ENCODE measurements at places on chromosomes 1 and 21.

- no peak for DNase-seq
These were observed 262.9 kb downstream of the RHOU start for GRCh38 chr1:228998179-228998578.

GRCh38 chr21:32772281-32773047, 909 bp upstream of the PAXBP1 start:
- peak; percentile 52 for DNase-seq

- no peak for DNase-seq
These were observed 7.5 kb upstream of the RAB3B start for GRCh38 chr1:51997974-51998382.

DNA sequence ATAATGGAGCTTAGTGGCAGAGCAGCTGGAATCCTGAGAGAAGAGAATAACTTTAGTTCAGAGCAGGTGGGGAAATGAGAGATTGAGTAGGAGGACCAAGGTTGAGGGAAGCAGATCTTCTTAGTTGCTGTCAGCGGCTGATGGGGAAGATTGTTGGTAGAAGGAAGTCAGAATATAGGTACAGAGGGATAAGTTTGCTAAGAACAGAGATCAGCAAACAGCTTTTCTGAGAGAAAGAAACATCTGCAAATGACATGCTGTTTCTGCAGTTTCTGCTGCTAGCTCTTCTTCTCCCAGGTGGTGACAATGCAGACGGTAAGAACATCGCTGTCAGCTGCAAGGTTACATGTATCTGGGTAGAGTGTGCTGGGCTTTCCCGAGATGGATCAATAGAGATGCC, at the start of gene CD1C:
CD1C (plus strand) TSS at position 113 of the 400 bp plus-strand sequence; CDS start at position 255, 142 bp downstream.
- no peak for DNase-seq

DNA sequence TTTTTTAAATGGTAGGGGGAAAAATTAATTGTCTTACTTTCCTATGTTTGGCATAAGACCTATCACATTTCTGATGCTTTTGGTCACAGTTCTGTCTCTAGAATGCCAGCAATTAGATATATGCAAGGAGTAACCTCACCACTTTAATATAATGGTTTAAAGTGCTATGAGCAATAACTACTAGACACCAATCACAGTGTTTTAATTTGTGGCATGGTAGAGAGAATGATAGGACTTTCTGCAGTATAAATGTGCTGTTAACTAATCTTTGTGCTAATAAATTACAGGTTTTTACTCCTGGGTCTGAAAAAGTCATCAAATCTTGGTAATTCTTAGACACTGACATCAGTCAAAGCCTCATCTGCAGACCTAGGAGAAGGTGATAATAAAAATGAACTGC, 2110.3 kb downstream of the NCAM2 start:
- no peak for DNase-seq

- no peak for DNase-seq
These were observed 7.1 kb upstream of the PLEKHM2 start for GRCh38 chr1:15676688-15677661.

- no peak for DNase-seq
These were observed 11.7 kb downstream of the DSCAM start for GRCh38 chr21:40835184-40835694.

- no peak for DNase-seq
These were observed 951 bp downstream of the SYDE2 start for GRCh38 chr1:85199667-85200462.

DNA sequence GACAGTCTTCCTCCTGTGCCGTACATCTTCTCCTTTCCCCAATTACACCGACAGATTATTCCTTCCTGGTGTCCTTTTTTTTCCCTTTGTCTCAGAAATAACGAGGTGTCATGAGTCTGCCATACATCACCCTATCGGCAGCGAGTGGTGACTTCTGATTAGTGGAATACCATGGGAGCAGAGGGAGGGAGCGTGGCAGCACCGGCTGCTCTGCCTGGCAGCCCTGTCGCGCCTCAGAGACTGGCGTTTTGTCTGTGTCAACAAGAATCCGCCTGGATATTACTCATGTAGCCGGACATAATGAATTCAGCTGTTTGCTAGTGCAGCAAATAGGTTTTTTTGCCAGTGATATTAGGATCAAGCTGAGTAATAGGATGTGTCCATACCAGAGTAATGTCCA, 51.8 kb downstream of the UTP25 start:
- peak; percentile 55 for DNase-seq

GRCh38 chr1:178857126-178857525, 13.8 kb downstream of the ANGPTL1 start:
- DNase-seq: no peak

DNA sequence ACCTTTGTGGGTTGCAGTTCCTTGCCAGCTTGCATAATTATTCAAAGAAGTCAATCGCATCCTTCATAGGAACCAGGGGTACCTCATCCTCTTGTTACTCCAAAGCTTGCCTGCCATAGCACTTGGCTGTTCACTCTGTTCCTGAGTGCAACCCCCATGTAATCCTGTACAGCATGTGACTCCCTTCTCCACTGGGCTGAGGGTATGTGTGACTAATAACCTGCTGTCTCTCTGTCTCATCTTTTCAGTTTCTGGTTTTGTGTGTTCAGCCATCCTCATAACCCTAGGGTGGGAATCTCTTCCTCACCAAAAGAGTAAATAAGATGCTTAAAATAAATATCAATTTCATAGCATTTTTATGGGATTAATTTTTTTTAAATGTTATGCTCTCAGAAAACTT, 351.9 kb downstream of the S1PR1 start:
- DNase-seq: no peak

DNA sequence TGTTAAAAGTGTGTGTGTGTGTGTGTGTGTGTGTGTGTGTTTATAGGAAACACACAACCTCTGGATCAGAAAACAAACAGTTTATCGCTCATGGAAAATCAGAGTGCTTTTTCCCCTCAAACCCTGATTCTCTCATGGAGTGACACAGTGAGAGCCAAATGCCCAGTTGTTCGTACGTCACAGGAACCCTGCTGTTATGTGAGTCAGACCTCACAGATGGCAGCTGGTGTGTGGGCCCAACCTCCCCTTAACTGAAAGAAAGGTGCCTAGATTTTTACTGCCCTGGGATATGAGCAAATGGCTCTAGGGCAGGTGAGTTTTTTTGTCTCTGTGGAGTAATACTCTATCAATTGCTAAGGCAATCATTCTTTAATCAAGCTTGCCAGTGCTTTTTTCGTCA, 1788.1 kb downstream of the BRINP3 start:
- DNase-seq: peak; percentile 6

DNA sequence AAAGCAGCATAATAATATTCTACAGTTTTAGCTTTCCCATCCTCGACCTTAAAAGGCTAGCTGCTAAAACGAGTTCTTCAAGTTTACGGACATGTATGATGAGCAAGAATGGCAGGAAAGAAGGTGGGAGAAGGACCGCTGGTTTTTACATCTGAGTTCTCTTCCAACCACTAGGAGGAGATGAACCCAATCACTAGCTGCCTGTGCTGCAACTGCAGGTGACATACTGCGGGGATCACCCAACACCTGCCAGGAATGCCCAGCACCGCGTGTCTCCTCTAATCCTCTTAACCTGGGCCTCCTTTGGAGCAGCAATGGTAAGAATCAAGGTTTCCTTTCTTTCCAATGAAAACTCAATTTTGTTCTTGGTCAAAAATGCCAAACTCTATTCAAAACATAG, 23.5 kb downstream of the TOR3A start:
- DNase-seq: peak; percentile 30

GRCh38 chr1:199482426-199482825, 545.1 kb upstream of the NR5A2 start:
- no peak for DNase-seq

DNA sequence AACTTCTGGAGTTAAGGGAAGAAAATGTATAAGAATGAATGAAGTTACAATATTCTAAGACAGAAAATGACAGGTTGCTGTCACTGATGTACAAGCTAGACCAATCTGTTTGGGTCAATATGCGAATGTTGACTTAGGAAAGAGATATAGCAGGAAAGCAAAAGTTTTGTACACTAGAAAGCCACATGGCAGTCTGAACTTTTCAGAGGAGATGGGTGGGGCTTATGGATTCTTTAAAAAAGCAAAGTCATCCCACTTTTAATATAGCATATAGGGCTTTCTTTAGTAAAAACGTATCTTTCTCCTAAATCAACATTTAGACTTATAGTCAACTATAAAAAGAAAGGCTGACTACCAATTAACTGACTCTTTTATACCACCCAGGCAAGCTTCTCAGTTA, 381.2 kb downstream of the PTPRC start:
- DNase-seq: no peak

DNA sequence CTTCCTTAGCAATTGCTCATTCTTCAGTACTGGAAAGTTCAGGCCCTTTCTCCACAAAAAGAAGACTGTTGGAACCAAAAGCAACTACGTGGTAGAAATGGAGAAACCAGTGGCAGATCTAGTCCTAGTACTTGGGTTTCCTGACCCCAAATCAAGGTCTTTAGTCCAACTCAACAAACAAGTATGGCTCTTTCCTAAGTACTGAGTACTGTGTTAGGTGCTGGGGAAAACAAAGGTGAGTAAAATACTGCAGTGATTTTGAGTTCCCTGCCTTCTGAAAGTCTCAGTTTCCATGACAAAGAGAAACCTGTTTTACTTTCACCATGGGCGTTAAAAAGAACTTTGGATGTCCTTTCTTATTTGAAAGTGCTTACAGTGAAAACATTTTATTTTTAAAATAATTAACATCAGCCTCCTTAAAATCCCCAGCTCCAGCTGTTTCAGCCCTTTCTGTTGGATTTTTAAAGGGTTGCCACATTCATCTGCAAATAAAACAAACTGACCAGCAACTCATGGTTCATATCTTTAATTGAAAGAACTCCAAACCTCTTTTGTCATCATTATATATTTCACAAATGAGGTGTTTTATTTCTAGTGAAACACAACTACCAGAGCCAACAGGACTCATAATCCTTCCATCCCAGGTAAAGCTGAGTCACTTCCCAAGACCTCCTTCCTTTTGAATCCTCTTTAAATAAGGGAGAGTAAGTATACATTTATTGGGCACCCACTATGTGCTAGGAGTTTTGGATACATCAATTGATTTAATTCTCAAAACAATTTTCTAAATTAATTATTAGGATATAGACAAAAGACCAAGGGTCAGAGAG, 35.4 kb downstream of the PLPP3 start:
- DNase-seq: no peak

GRCh38 chr1:19493547-19493946, 8.2 kb upstream of the CAPZB start:
- DNase-seq: no peak

GRCh38 chr1:11342621-11343032, 69.6 kb downstream of the UBIAD1 start:
- no peak for DNase-seq

DNA sequence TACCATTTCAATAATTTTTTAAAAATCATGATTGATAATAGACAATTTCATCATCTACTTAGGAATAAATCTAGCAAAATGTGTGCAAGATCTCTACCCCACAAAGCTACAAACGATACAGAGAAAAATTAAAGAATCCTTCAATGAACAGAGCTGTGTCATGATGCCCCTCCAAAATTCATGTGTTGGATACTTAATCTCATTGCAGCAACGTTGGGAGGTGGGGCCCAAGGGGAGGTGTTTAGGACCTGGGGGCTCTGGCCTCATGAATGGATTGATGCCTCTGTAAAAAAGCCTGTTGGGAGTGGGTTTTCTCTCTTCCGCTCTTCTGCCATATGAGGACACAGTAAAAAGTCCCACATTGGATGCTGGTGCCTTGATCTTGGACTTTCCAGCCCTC, 54.9 kb downstream of the PRSS38 start:
- DNase-seq: no peak

DNA sequence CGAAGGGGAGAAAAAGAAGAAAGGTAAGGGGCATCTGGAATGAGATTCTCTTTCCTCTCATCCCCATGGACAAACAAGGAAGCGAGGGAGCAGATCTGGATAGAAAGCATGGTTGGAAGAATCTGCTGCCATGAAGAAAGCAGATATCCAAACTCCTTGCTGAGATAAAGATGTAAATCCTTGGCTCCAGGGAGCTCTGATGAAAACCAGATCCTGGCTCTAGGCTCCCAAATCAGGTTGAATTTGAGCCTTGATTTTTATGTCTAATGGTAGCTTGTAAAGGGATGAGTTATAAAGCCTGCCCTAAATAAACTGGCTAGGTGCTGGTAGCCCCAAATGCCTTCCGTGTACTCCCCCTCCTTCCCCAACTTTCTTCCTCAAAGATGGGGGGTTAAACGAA, 64.1 kb upstream of the LAX1 start:
- DNase-seq: no peak

- no peak for DNase-seq
These were observed at the start of gene SPRR3 for GRCh38 chr1:153001382-153001781. Gene SPRR3 (plus strand): TSS chr1:153001749. CDS start chr1:153003021, 1,272 bp downstream.

- no peak for DNase-seq
These were observed 280 bp downstream of the CREB3L4 start for GRCh38 chr1:153968000-153968363.

- DNase-seq: peak; percentile 22
These were observed 128.4 kb upstream of the CAMK1G start for GRCh38 chr1:209455145-209455544.

GRCh38 chr1:53349968-53350852, 22.3 kb upstream of the LRP8 start:
- DNase-seq: no peak

- DNase-seq: peak; percentile 87
These were observed 78.4 kb upstream of the GPR88 start for GRCh38 chr1:100459358-100460114.

DNA sequence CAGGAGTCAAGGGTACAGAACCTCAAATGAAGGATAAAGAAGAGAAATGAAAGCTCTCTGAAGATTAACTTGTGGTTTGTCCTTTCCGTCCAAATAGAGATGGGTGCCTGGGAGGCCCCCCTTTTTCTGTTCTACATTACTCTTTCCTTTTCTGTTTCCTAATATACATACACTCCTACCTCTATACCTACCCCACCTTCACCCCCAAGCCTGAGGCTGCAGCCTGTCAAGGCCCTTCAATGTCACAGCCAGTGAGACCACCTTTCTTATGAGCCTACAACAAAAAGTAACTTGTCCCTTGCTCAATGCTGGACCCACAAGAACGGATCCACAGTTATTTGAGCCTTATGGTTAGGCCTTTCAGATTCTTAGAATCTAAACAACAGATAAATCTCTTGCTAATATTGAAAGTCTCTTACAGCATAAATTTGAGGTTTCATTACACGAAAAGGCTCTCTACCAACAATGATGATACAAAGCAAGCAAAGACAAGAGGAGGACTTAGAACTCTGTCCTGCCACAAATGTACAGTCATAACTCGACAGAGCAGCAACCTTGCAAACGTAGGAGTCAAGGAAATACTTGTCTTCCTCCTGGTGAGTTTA, 4.1 kb upstream of the TRAF3IP3 start:
- no peak for DNase-seq

- peak; percentile 47 for DNase-seq
These were observed 52.5 kb downstream of the ANGPTL1 start for GRCh38 chr1:178818416-178818815.

DNA sequence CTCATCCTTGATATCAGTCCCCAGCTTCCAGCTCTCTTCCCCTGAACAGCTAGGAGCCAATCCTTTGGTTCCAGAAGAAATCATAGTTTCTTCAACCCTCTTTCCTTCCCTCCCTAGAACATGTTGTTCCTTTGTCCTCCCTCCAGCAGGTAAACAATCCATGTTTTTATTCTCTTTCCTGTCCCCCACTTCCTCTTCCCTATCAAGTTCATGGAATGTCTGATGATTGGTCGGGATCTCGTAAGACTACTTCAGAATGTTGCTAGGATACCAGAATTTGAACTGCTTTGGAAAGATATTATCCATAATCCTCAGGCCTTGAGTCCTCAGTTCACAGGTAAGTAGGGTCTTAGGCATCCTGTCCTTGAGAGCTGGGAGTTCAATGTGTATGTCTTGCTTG, 23.1 kb upstream of the SLC27A3 start:
- no peak for DNase-seq
